ENCODE measurements at places on chromosomes 1 and 21. TPM values are rescaled to one million over a fixed set of nuclear protein-coding genes. Genes with fewer than 3 reads are reported as not detected.

DNA sequence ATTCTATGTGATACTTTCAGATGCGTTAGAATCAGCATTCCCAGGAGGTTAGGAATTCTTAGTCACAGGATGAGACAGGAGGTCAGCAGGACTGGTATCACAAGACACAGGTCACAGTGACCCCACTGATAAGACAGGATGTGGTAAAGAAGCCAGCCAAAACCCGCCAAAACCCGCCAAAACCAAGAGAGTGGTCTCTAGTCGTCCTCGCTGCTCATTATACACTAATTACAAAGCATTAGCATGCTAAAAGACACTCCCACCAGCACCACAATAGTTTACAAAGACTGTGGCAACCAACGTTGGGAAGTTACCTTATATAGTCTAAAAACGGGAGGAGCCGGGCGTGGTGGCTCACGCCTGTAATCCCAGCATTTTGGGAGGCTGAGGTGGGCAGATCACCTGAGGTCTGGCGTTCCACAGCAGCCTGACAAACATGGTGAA lies 13.9 kb upstream of the ACTA1 start:
- H3K27ac ChIP-seq: no peak overlapping the region
- H3K36me3 ChIP-seq: no peaks in the 10 kb centered on the region
- H3K27me3 ChIP-seq: no peaks in the 10 kb centered on the region
- DNase-seq: no peak

GRCh38 chr1:216822480-216822879 lies 99.3 kb upstream of the ESRRG start:
- H3K36me3 ChIP-seq: no peaks in the 10 kb centered on the region
- H3K27me3 ChIP-seq: no peaks in the 10 kb centered on the region
- no peak overlapping the region for H3K27ac ChIP-seq
- H3K4me1 ChIP-seq: no peaks in the 10 kb centered on the region
- H3K4me3 ChIP-seq: no peak overlapping the region

DNA sequence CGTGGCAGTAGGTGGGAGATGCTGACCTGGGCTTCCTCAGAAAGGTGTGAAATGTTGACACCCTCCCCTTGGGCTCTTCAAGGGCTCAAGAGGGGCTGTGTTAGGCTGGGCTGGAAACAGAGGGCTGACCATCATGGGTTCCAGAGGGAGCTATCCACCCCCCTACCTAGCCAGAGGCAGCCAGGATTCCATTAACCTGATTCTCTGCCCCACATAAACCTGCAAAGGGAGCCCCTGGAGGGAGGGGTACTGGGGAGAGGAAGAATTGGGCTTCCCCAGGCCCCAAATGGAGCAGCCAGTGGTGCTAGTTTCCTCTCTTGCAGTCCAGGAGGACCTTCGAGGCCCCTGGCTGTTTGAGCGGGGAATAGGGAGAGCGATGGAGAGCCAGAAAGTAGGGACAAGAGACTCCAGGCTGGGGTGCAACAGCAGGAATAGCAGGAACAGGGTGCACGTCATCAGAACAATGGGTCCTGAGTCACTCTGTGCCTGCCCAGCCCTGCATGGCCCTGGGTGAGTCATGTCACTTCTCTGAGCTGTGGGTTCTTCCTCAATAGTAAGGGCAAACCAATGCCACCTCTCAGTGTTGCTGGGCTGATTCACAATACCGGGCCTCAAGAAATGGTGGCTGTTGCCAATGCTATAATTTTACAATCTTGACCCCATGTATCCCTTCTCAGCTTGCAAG lies 121.2 kb downstream of the EPHB2 start:
- H3K27ac ChIP-seq: no peak overlapping the region
- no peaks in the 10 kb centered on the region for H3K27me3 ChIP-seq
- no peak for DNase-seq
- no peaks in the 10 kb centered on the region for H3K36me3 ChIP-seq
- H3K4me3 ChIP-seq: no peak overlapping the region

- no peaks in the 10 kb centered on the region for H3K36me3 ChIP-seq
- H3K4me1 ChIP-seq: no peaks in the 10 kb centered on the region
- no peak overlapping the region for H3K4me3 ChIP-seq
- H3K27ac ChIP-seq: no peak overlapping the region
- DNase-seq: no peak
These were observed 7.7 kb downstream of the ARMH1 start for GRCh38 chr1:44681905-44682882.

DNA sequence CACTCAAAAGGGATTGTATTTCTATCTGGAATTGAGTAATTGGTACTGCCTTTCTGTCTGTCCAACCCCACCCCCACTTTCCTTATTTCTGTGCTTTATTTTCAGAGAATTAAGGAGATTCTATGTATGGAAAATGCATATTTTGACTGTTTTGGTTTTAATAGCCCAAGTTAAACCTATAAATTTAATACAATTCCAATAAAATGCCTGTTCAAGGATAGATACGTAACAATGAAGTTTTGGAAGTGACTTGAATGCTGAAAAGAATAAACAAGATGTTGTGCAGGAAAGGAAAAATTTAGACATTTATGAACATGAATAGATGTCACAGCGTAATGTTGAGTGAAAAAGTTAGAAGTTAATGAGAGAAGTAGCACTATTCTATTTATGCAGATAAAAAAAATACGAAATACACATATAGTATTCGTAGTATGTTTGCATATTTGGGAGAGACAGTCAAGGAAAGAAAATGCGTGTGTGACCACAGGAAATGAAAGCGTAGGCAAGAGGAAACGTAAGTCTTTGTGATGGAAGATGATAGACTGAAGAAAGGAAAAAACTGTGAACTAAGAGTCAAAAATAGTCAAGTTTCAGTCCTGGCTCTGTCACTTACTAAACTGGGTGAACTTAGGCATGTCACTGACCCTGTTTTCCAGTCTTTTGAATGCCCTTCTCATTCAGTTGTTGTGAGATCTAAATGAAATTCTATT lies 62.1 kb downstream of the MEF2D start:
- H3K27me3 ChIP-seq: peaks cover 30% of the 10 kb centered on the region
- H3K4me3 ChIP-seq: no peak overlapping the region
- no peaks in the 10 kb centered on the region for H3K36me3 ChIP-seq

DNA sequence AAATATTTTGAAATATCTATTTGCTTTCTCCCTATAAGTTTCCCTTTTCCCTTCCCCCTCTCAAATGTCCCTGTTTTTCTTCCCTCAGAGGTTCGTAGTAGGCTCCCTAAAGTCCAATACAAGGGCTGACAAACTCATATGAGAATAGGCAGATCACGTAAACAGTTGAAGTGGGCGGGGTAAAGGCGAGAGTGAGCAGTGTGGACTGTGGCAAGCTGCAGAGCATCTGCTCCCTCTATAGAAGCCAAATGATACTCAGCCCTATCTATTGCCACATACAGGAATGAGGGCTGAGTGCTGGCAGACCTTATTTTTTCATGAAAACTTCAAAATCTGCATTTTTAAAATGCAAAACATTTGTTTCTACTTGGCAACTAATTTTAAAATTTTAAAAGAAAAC lies 26.3 kb downstream of the PRDX6 start:
- DNase-seq: no peak
- H3K36me3 ChIP-seq: no peaks in the 10 kb centered on the region
- no peaks in the 10 kb centered on the region for H3K27me3 ChIP-seq

- no peak overlapping the region for H3K27ac ChIP-seq
- peak; percentile 19 for DNase-seq
- no peaks in the 10 kb centered on the region for H3K27me3 ChIP-seq
- no peaks in the 10 kb centered on the region for H3K36me3 ChIP-seq
- peaks cover 4% of the 10 kb centered on the region for H3K4me1 ChIP-seq
These were observed 161.8 kb downstream of the NFIA start for GRCh38 chr1:61244114-61244513.

Gene DCST1
- 0.51 TPM for total RNA-seq

DNA sequence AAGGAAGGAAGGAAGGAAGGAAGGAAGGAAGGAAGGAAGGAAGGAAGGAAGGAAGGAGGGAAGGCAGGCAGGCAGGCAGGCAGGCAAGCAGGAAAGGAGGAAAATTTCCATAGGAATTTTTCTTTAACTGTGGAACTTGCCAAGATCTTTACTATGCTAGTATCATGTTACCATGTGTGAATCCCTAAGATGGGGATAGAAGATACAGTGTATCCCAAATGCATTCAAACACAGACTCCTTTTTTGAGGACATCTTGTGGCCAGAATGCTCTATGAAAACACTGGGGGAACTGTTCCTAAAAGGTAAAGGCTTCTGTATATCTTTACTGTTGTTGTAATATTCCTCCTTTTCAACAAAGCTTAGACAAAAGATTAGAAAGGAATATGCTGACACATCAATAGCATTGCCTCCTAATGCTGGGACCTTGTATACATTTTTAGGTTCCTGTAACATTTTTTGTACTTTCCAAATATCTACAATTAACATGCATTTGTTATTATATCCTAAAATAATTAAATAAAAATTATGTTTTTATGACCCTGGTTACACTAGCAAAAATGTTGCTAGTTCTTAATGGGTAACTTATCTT lies 20.6 kb downstream of the CCDC190 start:
- H3K4me3 ChIP-seq: no peak overlapping the region
- H3K36me3 ChIP-seq: no peaks in the 10 kb centered on the region
- no peaks in the 10 kb centered on the region for H3K27me3 ChIP-seq
- H3K27ac ChIP-seq: no peak overlapping the region

Gene CSF1
- 18.4 TPM for total RNA-seq

Gene CD5L
- not detected for total RNA-seq

DNA sequence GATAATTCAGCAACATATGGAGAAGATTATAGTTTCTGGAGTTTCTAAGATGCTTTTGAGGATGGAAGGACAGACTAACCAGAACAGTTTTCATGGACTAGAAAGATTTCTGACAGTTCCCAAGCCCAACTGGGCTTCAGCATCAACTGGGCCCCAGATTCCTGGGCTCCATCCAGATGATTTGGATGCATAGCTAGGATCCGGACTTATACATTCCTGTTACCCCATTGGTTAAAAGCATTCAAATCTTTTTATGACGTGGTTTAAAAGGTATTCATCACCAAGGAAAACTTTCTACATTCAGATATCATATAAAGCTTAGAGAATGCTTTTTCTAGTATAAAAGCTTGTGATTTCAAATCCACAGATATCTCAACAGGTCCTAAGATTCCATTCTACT lies 29.7 kb downstream of the TSHB start:
- H3K4me1 ChIP-seq: no peaks in the 10 kb centered on the region
- H3K4me3 ChIP-seq: no peak overlapping the region
- H3K36me3 ChIP-seq: no peaks in the 10 kb centered on the region
- no peaks in the 10 kb centered on the region for H3K27me3 ChIP-seq

DNA sequence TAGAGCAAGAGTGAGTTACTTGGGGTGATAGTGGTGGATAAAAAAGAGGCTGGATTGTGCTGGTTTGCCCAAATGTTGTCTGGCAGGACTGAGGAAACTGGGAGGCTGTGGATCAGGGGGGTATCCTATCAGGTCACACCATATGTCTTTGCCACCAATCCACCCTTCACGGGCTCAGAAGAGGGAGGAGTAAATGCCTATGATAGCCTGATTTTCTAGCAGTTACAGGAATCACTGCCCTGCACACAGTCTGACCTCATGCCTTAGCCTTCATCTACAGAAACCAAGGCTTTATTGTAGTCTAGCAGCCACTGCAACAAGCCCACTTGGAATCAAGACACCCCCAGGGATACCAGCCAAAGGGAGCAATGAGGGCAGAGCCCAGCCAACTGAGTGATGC lies 51.8 kb downstream of the ATP1A1 start:
- H3K27me3 ChIP-seq: no peaks in the 10 kb centered on the region
- DNase-seq: no peak
- no peaks in the 10 kb centered on the region for H3K4me1 ChIP-seq
- no peaks in the 10 kb centered on the region for H3K36me3 ChIP-seq
- no peak overlapping the region for H3K27ac ChIP-seq

Gene SPOCD1
- total RNA-seq: 21.6 TPM

Measured in prostate gland (tissue), 2 donors.